ENCODE measurements at places on chromosomes 7 and 10.

DNA sequence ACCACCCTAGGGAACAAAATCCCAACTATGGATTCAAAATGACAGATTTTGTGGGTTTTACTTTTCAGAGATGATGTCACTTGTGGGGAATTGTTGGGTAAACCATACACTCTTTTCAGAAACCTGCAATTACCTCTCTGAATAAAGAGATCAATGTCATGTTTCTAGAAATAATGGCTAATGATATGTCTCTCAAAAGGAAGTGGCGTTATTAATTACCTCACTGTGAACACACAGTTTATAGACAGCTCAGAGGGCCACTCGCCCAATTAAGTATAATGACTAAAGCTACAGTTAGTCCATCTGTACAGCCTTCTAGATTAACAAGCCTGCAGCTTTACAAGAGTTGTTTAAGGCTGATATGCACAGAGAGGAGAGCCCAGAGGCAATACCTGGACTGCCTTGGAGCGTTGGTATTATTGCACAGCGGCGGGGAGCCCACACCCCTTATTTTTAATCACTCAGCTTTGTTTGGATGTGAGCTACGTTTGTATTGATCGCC lies 79.5 kb downstream of the RAB11FIP2 start:
- DNase-seq, result no peak

DNA sequence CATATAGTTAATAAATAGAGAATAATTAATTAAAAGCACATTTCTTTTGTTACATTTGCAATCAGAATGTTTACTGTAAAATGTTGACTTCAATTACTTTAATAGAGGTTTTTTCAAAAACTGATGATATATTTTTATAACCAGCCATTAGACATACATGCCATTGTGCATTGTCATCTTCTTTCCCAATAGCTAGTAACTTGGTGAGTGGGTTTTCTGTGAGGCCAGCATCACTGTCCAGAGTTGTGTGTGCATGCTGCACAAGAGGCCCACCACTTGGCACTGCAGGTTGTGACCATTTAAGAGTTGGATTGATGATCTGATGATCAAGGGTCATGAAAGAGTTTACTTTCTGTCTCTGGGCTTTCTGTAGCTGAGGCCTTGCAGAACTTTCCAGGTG lies 46.5 kb downstream of the TFEC start:
- DNase-seq, result no peak

- no peak for DNase-seq
These were observed 26.7 kb upstream of the CD36 start for GRCh38 chr7:80611779-80612178.

- DNase-seq, result no peak
These were observed 26.4 kb upstream of the HTR5A start for GRCh38 chr7:155043756-155044155.
